AG09319 (cell line): ENCODE measurements at places on chromosomes 2 and 18.

- DNase-seq, result no peak
Observed at GRCh38 chr2:6674381-6674780, 191.3 kb downstream of the CMPK2 start.

DNA sequence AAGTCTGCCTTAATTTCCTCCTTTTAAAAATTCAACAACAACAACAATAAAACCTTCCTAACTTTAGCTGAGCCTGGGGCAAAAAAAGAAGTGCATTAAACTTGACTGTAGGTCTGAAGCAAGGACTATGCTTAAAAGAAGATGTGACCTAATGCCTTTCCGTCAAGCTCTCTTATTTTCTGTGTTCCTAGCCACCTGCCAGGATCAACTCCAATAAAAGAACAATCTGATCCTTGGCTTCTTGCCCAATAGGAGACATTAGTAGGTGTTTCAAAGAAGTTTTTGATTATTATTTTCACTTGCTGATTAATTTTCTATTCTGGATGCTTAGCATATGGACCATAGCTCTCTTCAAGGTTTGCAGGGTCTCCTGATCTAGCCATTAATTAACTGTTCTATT lies 237.5 kb downstream of the STK39 start:
- no peak for DNase-seq

DNA sequence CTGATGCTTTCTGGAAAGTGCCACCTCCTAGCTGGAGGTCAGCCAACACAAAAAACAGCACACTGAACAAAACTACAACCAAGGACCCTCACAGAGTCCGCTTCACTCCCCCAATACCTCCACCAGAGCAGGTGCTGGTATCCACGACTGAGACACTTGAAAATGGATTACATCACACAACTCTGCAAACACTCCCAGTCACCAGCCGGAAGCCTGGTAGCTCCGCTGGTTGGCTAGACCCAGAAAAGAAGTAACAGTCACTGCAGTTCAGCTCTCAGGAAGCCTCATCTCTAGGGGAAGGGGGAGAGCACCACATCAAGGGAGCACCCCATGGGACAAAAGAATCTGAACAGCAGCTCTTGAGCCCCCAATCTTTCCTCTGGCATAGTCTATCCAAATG lies 175.4 kb downstream of the LCLAT1 start:
- DNase-seq, result no peak

DNA sequence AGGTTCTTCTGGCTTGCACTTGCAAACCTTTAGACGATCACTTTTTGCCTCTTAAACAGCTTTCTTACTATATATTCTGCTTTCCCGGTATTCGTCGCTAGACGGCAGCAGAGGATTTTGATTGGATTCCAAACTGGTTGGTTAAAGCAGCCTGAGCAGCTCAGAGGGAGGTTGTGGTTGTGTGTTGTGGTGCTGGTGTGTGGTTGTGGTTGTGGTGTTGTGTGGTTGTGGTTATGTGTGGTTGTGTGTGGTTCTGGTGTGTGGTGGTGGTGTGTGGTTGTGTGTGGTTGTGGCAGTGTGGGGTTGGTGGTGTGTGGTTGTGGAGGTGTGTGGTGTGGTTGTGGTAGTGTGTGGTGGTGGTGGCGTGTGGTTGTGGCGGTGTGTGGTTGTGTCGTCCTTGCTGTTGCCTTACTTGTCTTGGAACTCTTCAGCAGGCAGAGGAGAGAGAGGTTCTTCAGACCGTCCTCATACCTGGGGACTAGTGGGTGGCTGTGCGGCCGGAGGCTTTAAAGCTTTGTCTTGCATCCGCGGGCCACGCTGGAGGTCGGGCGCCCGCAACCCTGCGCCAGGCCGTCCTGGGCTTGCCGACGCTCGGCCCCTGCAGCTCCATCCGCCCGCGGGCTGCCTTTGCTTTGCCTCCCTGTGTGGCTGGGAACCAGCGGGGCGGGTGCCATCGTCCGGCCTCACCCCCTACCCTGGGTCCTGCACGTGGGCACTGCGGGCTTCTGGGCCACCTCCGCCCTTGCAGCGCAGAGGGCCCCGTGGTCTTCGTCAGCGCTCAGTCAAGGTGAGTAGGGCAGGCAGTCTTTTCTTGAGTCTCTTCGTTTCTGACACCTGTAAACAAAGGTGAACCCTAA lies 190.8 kb downstream of the ARHGAP28 start:
- peak; percentile 18 for DNase-seq

DNA sequence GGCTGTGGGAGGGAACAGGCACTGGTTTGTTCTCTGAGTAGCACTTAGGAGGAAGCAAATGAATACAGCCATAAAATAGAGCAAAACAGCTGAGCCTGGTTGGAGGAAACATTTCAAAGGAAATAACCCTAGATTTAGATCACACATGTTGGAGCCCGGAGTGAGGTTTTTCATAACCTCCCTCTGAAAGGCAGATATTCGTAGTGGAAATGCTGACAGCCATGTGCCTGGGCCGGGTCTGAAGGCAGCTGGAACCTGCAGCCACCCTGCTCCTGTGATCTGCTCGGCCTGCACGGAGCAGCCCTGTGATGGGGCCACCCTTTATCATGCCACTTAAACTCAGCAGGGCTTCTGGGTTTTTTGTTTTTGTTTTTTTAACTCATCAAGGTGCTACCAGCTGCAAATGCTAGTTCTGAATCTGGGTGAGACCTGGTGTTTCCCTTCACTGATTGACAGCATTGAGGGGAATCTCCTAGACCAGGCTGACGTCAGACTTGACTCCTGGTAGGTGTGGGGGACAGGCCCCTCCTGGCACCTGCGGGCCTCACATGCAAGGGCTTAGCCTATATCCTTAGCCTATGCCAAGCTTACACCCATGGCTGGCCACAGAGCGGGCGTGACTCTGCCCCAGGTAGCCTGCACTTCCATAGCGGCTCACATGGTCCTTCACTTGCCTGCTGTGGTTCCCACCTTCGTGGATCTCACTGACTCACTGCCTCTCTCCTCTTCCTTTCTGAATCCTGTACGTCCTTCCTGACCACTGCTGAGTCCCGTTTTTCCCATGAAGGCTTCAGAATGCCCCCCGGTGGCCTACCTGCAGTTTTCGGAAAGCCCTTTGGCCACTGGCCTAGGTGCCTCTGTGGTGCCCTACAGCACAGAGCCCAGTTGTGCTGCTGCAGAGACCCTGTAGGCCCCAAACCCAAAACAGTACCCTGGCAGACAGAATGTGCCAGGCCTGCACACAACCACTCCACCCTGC lies 217.3 kb downstream of the SEPTIN10 start:
- DNase-seq, result no peak

GRCh38 chr2:174789001-174789400 lies 24.7 kb upstream of the CHRNA1 start:
- no peak for DNase-seq

DNA sequence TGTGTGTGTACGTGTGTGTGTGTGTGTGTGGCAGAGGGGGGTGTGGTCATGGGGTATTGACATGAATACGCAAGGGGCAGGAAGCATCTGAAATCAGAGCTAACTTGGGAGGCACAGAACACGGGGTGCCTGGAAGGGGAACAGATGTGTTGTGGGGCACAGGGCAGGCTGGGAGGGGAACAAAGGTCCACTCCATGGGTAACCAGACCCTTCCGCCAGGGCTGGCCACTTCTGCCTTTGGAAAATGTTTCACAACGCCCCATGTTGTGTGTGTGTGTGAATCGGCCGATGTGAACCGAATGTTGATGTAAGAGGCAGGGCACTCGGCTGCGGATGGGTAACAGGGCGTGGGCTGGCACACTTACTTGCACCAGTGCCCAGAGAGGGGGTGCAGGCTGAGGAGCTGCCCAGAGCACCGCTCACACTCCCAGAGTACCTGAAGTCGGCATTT lies at the start of gene SLC11A1:
Gene SLC11A1, plus strand, starts transcription at position 358 of the 451 bp plus-strand sequence. CDS start 96 bp downstream, outside the sequence.
- no peak for DNase-seq

DNA sequence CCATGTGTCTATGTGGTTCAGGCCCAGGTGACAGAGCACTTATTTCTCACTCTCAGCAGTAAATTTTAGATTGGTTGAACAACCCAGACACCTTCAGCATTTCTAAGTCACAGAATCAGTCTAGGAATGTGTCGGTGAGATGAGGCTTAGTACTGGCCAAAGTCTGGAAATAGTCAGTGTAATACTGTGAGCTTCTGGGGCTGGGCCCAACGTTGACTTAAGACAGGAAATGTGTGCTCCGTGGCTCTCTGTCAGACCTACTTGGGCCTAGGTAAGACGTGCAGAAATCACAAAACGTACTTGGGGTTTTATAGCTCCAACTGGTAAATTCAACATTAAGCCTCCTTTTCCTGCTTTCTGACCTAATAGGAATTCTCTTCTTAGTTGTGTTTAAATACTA lies 160.3 kb upstream of the COL3A1 start:
- DNase-seq, result no peak

- DNase-seq, result no peak
Observed at GRCh38 chr2:158729451-158729850, 65.7 kb upstream of the DAPL1 start.

DNA sequence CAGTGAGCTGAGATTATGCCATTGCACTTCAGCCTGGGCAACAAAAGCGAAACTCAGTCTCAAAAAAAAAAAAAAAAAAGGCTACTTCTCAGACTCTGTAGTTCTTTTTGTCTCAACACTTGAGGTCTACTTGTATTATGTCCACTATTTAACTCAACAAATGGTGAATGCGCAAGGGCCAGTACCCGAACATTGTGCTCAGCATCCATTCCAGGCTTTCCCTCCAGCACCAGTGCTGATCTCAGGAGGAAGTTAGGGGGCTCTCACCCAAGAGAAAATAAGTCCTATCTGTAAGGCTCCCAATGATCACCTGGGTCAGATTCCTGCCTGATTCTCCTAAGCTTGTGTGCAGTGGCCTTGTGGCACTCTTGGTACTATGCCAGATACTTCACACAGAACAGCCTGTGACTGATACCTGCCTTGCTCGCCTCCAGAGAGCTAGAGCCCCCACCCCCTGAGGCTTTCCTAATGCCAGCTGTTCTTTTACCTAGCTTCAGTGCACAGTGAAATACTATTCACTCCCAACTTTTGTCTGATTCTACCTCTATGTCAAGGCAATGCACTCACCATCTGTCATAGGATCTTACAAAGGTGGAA lies 74.9 kb downstream of the INO80D start:
- no peak for DNase-seq

DNA sequence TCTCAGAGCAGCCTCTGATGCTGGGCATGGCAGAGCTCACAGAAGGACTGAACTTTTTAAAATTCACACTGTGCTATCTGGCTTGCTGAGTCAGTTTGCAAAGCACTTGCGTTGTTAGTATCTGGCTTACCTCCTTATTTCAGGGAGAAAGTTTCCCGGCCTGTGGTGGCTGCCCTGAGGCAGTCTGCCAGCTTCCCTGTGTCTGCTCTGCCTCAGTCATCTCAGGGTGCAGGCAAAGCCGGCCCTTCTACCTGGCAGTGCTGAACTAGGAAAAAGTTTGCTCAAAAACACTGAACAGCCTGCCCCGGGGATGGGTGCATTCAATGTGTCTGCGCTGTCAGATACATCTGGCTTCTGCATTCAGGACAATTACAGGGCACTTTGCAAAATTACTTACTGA lies 90.2 kb upstream of the UXS1 start:
- DNase-seq, result no peak

- no peak for DNase-seq
Observed at GRCh38 chr2:37669446-37669845, 2.0 kb downstream of the CDC42EP3 start.
